ENCODE measurements at places on chromosomes 6 and 20.

DNA sequence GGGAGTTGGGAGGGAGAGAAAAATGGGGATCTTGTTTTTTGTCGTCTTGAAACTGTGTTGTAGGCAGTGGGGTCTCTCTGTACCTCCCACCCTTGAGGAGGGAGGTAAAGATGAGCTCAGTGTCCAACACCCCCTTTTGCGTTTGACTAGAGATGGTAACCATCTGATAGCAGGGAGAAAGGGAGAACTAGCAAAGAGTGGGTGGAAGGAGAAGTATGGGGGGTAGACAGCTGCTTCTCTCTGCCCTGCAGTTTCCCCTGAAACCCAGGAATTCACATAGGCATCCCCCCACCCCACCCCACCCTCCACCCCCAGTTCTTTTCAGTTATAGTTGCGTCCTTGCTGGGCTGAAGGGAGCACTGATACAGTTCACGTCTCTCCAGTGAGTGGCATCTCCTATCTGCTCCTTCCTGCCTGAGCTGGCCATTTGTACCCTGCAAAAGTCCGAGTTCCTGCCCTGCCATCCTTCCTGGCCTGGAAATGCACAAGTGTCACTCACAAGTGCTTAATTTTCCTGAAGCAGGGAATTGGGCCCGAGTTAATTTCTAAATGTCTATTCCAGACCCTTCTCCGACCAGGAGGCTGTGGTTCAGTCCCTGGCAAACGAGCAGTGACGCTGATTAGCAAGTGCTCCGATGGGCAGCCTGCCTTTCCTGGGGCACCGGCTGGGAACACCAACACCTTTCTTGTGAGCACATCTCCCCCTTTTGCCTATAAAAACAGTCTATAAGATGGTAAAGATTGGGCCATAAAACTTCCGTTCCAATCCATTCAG lies 1.5 kb downstream of the SIRPA start:
- no peak for DNase-seq

DNA sequence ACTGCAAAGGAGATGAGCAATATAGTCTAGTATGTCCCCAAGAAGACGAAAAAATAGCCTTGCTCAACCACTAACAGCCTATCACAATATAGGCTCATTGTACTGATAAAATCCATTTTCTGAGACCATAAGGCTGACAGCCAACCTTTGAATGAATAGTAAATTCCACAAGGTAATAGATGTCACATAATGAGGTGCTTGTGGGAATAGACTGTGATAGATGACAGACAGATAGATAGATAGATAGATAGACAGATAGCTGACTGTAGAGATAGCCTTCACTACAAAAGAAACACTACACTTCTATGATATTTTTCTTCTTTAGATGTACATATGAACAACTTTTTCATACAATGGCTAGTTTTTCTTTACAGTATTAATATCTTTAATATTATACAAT lies 760.3 kb upstream of the NRSN1 start:
- DNase-seq = no peak

DNA sequence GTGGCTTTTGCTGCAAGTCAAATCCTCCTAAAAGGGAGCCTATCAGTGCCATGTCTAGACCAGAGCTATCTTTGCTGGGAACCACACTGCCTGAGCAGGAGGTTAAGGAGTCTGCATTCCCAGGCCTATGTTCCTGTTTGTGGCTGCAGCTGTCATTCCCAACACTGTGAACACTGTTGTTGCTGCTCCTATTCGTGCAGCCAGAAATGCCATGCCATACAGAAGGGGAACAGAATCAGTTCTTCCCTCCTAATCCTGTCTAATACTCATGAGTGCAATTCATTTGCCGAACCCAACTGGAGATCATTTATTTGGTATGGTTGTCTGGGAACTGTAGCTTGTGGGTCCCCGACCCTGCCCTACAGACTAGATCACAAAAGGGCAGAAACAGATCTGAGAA lies 406.5 kb upstream of the GJE1 start:
- DNase-seq = no peak

GRCh38 chr20:42492290-42492689 lies 697.4 kb downstream of the PTPRT start:
- no peak for DNase-seq

DNA sequence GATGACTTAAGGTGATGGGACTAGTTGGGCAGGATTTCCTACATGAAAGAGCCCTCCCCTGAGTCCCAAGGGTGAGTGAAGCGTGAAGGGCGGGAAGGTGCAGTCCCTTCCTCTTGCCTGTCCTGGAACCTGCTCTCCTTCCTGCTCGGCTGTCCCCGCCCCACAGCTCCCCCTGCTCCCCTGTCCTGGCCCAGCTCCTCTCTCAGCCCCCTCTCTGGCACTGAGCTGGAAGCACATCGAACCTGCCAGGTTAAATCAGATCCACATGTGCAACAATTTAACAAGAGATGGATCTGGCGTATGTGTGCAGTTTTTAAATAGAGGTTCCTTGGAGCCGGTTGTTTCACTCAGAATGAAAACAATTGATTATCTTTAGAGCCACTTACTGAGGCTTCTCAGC lies 95.0 kb downstream of the LRFN2 start:
- DNase-seq = no peak

DNA sequence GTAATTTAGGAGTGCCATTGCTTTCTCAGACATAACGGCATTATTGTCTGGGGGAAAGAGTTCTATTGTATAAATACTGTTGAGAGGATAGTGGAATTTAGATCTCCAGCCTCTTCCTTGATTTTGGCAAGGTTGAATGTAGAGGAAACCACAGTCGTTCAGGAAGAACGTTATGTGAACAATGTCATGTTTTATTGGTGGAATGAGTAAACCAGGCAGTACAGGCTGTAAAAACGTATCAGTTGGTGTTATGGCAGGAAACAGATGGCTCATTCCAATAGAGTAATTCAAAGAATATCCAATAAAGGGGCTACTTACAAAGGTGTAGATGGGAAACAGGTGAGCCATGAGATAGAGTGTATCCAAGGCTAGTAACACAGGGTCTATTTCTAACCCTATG lies 123.6 kb upstream of the SLC35B3 start:
- DNase-seq = no peak
